ENCODE measurements at places on chromosomes 4 and X.

- DNase-seq, result no peak
Measured at GRCh38 chr4:123116412-123116811, 194.0 kb upstream of the NUDT6 start.

DNA sequence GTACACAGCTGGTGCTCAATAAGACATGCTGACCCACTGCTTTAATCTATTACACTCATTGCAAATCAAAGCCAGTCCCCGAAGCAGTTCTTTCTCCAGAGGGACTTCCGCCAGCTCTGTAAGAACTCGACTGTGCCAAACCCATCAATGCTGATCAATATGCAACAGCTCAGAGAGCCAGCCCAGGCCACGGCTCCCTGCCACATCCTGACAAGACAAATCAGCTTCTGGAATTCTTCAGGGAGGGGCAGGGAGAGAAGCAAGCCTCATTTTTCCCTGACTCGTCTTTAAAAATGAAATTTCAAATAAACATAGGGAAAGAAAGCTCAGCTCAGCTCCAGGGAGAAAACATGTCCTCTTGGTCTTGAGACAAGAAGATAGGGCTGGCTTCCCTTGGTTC lies 5.3 kb upstream of the ADRA2C start:
- no peak for DNase-seq

DNA sequence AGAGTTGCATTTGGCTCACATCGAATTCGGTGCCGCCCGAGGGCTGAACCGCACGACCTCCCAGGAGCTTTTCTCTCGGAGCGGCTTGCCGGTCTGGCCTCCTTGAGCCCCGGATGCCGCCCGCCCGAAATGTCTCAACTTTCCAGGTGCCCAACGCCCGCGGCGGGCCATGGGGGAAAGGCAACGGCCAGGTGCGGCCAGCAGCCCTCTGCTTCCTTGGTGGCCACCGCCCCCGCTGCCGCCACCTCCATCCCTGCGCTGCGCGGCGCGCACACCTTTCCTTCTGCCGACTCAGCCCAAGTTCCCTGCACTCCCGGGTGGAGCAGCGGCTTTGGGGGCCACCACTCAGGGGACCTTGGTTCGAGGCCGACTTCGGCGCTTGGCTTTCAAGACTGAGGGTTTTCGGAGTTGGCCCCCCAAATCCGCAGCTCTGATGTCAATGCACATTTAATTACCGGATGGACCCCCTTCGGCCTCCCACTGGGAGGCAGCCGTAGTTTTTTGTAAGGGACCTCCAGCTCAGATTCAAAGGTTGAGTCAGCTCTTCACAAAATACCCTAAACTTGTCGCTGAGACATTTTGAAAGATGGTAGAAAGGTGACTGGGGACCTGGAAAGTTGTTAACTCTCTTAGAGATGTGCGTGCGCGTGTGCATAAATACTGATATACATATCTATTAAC lies 1.1 kb downstream of the AFF2 start:
- no peak for DNase-seq

DNA sequence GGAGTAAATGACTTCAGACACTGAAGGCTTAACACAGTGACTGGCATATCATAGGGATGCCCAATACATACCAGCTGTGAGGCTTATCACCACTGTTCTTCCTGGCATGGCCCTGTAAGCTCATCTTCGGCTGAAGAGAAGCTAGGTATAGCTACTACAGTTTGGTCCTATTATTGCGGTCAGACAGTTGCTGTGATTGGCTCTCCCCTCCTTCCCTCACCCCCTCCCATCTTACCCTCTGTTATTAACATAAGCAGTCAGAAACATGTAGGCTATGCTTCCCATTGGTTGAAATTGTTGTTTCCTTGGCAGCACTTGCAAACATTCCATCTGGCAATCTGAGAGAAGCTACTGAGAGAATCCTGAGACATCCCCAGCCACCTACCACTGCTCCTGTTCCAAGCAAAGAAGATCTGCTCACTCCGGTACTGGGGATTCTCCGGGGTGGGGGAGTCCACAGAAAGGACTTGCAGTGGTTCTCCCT lies at the start of gene AKAP14:
Gene AKAP14, plus strand, starts transcription at position 51 of the 484 bp plus-strand sequence. CDS start 7,331 bp downstream, outside the sequence.
- DNase-seq, result no peak

GRCh38 chr4:24475756-24476155 lies 108.6 kb downstream of the DHX15 start:
- no peak for DNase-seq

DNA sequence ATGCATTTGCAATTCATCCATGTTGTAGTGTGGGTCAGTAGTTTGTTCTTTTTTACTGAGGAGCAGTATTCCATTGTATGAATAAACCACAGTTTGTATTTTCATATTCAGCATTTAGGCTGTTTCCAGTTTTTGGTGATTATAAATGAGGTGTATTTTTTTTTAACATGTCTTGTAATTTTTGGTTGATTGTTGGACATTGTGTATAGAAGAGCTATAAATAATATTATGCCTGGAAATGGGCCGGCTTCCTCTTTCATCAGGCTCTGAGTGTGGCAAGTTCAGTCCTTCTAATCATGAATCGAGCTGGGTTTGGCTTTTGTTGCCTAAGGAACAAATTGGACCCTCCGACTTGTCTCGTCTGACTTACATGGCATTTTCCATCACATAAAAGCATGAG lies 115.7 kb downstream of the PSAPL1 start:
- no peak for DNase-seq

DNA sequence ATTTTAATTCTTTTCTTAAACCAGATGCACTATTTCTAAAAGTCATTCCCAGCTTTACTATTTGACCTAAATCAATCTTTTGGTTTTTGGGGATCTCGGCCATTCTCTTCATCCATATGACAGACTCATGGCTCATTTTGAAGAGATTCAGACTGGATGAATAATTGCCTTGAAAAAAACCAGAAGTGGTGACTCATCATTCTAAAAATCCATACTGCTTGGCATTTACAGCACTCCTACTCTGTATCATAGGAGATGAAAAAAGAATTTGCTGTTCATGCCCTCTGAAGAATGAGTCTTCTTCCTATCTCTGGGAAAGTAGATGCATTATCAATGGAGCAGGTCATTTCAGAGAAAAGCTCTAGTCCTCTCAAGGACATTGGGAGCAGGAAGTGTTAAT lies 220.5 kb upstream of the RPS6KA3 start:
- DNase-seq, result no peak

GRCh38 chr4:108135549-108136209 lies 33.1 kb downstream of the LEF1 start:
- no peak for DNase-seq

- no peak for DNase-seq
Measured at GRCh38 chr4:37663552-37663951, 22.6 kb downstream of the RELL1 start.

DNA sequence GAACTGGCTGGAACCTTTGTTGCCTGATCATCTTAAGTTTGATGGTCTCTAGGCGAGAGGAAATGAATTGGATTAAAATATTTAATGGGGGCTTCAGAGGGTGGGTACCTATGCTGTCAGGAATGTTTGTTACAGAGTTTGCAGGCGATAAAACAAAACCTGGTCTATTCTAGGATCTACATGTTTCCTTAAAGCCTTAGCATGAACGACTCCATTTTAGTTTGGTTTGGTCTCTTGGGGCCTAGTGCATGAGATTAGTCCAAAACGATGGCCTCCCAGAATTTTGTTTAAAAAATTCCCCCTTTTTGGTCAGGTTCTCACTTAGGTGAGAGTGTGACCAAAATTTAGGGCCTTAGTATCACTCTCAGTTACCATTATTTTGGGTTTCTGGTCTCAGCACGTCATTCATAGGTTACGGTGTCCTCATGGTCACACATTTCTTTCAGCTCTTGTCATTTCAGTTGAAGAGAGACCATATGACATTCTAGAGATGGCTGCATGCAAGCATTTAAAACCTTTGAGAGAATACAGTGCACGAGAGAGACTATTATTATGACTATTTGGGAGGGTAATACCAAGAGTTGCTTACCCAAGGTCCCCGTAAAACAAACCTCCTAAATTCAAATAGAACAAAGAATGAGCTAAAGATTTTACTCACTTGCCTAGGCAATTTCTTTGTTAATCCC lies 13.8 kb downstream of the MOB1B start:
- DNase-seq, result no peak
